ENCODE measurements at places on chromosomes 3 and 15. TPM values are rescaled to one million over a fixed set of nuclear protein-coding genes. Genes with fewer than 3 reads are reported as not detected.

CISH gene
- 2.9 TPM for total RNA-seq

- peak; percentile 48 for DNase-seq
Measured at GRCh38 chr3:129627350-129628168, 21.1 kb upstream of the PLXND1 start.

DNA sequence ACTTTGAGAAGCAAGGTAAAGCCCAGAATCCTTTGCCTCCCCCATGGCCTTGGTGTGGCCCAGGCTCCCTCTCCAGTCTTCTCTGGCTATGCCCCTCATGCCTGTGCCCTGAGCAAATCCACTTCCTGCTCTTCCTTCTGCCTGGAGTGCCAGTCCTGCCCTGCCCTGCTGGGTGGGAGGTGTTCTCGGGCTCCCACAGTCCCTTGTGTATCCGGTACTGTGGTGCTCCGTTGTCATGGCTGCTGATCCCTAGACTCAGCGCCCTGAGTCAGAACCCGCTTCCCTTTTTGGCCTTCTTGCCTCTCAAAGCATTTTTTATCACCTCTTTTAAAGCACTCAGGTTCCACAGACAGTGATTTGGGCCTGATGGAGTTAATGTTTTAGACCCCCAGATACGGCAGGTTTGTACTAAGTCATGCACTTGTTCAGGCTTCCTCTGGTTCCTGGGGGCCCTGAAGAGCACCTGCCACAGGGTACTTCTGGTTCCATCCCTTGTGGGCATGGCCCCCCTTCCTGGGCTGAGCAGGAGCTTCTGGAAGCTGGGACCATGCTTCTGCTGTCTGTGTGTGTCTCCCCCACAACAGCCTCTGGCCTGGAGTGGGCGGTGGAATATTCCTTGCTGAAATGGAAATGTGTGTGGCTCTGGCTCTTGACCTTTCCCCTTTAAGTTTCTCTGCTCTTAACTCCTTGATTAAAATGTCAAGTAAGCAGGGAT is 29.6 kb upstream of the ADAMTS7 start:
- DNase-seq, result no peak

- DNase-seq, result peak; percentile 78
Measured at GRCh38 chr3:186806089-186807055, at the start of gene RFC4. Gene RFC4, minus strand, starts transcription at chr3:186806482. Its CDS starts 1,769 bp downstream, at chr3:186804713.

DNA sequence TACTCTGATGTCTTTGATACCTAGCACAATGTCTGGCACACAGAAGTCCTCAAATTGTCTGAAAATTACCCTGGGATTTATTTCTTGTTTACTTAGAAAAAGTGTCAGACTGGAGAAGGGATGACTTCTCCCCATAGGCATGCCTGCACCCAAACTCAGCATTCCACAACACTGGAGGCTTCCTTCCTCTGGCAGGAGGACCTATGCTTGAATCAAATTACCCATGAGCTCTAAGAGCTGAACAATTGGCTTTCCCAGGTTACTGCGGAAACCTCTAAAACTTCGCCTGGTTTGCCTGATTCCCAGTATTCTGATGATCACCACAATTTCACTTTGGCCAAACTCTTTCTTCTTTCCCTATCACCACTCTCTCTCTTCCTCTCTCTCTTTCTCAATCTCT is 217.4 kb downstream of the DIPK2A start:
- DNase-seq, result no peak

DNA sequence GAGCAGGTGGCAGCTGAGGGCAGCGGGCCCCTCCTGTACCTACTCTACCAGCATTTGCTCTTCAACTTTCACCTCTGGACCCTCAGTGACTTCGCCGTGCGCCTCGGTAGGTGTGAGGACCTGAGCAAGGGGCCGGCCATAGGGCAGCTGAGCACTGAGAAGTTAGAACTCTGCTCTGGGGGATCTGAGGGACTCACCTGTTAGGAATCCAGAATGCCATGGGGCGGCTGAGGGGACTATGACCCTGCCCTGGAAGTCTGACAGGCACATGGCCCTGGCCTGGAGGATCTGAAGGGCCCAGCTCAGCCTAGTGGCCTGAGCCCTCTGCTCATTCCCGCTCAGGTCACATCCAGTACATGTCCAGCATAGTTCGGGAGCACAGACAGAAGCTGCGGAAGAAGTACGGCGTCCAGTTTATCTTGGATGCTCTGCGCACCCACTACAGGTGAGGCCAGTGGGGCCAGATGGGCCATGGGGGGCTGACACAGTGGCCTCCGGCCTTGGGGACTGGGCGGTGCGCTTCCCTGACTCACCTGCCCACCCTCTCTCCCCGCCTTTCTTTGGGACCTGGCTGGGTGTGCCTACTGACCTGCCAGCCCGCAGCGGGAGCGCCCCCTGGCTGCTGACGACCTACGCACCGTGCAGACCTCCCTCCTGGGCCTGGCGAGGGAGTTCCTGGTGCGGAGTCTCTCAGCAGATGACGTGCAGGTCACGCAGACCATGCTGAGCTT is 18.8 kb downstream of the NBEAL2 start:
- peak; percentile 72 for DNase-seq

- DNase-seq, result no peak
Measured at GRCh38 chr15:80076321-80077318, 17.1 kb downstream of the ZFAND6 start.

DNA sequence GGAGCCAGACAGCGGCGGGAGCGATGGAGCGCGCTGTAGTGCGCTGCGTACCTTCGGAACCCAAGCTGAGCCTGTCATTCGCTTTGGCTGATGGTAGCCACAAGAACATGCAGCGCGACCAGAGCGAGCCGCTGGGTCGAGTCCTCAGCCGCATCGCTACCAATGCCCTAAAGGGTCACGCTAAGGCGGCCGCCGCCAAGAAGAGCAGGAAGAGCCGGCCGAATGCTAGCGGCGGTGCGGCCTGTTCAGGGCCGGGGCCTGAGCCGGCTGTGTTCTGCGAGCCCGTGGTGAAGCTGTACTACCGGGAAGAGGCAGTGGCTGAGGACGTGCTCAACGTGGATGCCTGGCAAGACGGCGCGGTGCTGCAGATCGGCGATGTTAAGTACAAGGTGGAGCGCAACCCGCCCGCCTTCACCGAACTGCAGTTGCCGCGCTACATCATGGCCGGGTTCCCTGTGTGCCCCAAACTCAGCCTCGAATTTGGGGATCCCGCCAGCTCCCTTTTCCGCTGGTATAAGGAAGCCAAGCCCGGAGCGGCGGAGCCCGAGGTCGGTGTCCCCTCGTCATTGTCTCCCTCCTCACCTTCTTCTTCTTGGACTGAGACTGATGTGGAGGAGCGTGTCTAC is 498 bp downstream of the PDE12 start:
- DNase-seq, result no peak

DNA sequence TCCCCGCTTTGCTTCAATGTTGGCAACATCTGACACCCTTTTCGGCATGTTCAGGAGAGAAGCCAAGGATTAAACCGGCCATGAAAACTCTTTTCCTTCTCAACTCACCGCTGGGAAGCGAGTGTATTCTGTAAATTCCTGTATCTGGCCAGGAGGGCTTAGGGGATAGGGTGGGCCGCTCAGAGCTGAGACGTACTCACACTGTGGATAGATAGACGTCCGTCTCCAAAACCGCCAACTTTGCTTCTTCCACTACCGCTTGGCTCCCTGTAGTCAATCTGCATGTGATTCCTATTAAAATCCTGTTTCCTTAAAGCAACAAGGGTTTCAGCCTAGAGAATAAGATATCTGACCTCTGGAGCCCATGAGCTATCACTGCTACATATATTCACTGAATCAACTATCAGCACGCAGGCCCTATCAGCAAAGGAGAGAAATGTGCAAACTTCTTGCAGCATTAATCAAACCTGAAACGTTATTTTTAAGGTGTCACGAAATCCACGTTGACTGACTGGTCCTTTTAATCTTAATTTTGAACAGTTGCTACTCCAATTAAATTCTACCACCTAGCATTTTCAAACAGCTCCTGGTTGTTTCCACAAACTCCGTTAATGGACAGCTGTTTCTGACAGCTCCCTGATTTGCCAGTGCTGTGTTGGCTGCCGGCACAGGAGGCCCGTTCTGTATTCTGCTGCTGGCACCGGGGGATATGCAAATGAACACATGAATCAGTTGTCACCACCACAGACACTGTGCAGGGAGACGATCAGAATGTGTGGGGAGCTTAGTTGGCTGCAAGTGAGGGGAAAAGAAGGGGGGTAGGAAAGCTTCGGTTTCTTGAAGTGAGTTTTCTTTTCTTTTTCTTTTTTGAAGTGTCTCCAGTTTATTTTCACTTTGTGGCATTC is 438.9 kb upstream of the ARRDC4 start:
- DNase-seq, result no peak

DNA sequence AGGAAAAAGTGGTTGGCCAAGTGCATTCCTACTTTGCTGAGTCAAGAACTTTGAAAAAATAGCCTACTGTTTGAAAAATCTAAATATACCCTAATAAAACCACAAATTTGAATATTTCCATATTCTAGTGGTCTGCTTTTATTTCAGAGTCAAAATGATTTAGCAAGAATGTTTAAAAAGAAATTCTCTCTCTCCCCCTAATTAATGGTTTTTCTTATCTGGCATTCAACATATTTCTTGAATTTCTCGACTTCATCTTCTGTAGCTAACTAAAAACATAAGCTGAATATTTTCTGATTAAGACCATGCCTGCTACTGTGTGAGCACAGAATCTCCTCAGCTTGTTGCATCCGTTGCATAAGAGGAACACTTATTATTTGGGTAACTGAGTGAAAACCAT is 563.5 kb upstream of the TBL1XR1 start:
- DNase-seq, result no peak

DNA sequence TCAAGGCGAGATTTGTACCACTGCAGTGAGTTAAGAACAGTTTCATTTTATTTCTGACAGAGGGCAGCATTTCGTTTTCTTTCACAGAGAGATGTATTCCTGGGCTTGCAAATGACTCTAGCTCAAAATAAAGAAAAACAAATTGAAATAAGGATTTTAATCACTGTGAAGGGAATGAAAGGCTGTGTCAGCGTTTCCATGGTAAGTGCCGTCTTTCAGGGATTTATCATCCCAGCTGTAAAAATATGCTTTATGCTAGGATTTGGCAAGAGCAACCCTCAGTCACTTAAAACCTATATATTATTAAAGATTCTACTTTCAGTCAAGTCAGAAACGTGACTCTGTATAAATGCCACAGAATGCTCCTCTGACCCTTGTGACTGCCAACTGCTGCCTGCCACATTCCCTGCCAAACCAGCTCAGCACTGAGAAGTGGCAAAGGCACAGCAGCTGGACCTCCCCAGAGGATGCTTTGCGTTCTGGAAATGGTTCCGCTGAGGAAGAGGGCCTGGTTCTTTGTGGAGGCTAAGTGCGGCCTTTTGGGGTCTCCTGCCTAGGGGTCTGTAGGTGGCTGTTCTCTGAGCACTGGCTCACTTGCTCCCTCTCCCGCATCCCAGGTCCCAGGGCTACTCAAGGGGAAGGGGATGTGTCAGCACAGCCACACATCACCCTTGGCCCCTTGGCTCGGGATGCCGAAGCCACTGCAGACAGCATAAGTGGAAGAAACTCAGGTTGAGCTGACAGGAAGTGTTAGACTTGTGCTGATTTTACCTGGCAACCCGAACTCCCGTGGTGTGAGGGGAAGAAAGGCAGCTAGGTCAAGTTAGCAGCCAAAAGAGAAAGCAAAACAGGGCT is 56.6 kb upstream of the POMGNT2 start:
- DNase-seq, result no peak

GRCh38 chr3:138769616-138770015 is 65.1 kb downstream of the PIK3CB start:
- DNase-seq, result no peak

GRCh38 chr3:72102112-72102616 is 317.2 kb upstream of the PROK2 start:
- DNase-seq, result peak; percentile 55

PP2D1 gene
- total RNA-seq, result not detected

DNA sequence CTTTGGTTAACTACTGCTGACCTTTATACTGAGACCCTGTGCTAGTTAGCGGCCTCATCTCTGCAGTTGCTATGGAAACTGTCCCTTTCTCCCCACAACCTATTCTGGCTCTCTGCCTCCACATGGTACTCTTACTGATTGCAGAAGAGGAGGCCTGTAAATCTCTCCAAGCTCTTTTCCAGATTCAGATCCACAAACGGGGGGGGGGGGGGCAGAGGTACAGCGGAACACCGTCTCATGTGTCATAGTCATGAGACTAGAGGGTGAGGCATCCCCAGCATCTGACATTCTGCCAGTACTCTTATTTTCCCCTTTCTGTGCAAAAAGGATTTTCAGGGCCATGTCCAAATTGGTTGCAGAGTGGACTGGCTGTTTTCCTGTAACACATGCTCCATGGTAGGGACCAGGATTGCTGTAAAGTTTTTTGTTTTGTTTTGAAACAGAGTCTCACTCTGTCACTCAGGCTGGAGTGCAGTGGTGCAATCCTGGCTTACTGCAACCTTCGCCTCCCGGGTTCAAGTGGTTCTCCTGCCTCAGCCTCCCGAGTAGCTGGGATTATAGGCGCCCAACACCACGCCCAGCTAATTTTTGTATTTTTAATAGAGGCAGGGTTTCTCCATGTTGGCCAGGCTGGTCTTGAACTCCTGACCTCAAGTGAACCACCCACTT is 8.3 kb upstream of the MAP1A start:
- no peak for DNase-seq

GRCh38 chr3:139477710-139478640 is 1.7 kb upstream of the RBP2 start:
- DNase-seq, result no peak

DNA sequence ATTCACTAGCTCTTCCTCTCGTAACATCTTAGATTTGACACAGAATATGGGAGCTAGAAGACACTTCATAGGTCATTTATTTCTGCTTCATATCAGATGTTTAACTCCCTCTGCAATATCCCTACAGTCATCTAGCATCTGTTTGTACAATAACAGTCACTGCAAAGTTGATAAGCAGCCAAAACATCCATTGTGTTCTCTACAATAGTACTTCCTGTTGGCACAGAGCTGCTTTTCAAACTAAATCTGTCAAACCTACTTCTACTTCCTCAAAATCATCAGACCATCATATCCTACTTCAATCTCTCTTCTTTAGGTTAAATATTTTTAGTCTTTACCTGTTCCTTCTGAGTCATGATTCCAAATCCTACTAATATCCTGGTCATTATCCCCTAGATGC is 233.2 kb downstream of the FGF12 start:
- no peak for DNase-seq

EHHADH gene
- total RNA-seq, result 1.7 TPM

GOLGA8J gene
- not detected for total RNA-seq

CSPG5 gene
- 0.09 TPM for total RNA-seq

DNA sequence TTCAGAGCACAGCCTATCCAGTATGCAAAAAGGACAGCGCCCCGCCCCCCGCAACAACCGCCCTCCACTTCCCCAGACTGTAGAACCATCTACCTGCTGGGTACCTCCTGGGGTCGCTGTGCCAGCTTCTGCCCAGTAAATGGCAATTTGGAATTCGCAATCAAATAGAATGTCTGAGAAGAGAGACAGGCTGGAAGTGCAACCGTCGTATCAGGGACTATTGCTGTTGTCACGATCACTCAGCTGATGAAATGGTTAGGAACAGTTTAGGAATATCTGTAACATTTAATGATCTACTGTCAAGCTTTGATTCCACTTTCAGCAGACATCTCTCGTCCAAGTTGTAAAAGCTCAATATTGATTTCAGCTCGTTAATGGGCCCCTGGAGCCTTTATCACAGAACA is 13.3 kb upstream of the PARL start:
- no peak for DNase-seq
